Activated naive CD8-positive, alpha-beta T cell treated with anti-CD3 and anti-CD28 coated beads, Interleukin-2, amount 10 ng/mL, durations not matched to agents 7 days and 5 days (primary cell): ENCODE measurements at places on chromosomes 7 and 10. TPM values are rescaled to one million over a fixed set of nuclear protein-coding genes. Genes with fewer than 3 reads are reported as not detected.

- H3K27ac ChIP-seq: no peak overlapping the region
- peaks cover 4% of the 10 kb centered on the region for H3K36me3 ChIP-seq
- H3K4me1 ChIP-seq: peaks cover 8% of the 10 kb centered on the region
Measured at GRCh38 chr10:88121361-88121760, 257.9 kb downstream of the PTEN start.

GRCh38 chr7:110568388-110568787 lies 522.5 kb upstream of the LRRN3 start:
- H3K27me3 ChIP-seq: no peaks in the 10 kb centered on the region
- no peaks in the 10 kb centered on the region for H3K36me3 ChIP-seq
- DNase-seq: no peak
- no peak overlapping the region for H3K27ac ChIP-seq
- no peaks in the 10 kb centered on the region for H3K4me1 ChIP-seq

GRCh38 chr10:106107706-106108105 lies 1056.8 kb downstream of the SORCS1 start:
- no peak overlapping the region for H3K27ac ChIP-seq
- no peaks in the 10 kb centered on the region for H3K36me3 ChIP-seq
- no peaks in the 10 kb centered on the region for H3K4me1 ChIP-seq
- H3K4me3 ChIP-seq: no peak overlapping the region
- DNase-seq: no peak

DNA sequence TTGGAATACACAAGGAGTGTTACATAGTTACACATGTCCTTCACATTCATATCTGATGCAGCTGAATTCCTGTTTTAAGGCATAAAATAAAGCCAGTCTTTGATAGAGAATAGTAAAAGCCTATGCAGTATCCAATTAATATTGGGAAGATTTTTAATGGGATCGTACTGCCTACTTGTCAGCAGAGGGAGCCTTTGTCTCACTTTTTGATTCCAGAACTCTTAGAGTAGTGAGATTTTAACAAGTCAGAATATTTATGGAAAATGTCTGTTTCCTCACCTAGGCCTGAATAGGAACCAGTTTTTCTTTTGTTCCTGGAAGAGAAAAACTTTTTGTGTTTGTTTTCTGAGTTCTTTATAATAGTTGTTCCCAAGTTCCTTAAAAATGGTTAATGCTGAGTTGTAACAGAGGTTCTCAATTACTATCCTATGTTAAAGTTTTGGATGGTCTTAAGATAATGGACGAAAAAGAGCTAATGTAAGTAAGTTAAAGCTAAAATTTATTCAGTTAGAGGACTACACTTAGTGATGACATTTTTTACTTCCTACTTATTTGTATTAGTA lies 114.0 kb downstream of the BBS9 start:
- H3K27me3 ChIP-seq: no peaks in the 10 kb centered on the region
- no peak overlapping the region for H3K27ac ChIP-seq
- no peak for DNase-seq
- H3K4me3 ChIP-seq: no peak overlapping the region
- no peaks in the 10 kb centered on the region for H3K36me3 ChIP-seq

Gene DNAH11
- total RNA-seq: 0.43 TPM

Gene CYP26A1
- total RNA-seq: not detected

DNA sequence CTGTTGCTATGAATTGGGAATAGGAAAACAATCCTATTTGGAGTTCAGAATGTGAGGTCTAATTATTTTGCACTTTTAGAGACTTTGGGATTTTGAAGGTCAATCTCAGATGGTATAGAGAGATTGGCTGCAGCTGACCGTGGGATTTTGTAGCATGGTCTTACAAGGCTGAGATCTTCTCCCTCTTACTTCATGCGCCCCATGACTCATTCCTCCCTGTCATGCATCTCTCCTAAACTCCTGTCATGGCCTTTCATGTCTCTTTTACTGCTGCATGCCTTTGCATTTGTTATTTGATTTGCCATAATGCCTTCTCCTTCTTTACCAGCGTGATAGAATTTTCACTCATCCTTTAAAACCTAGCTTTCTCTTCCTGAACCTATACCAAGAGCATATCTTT lies 133.1 kb downstream of the BBS9 start:
- no peaks in the 10 kb centered on the region for H3K36me3 ChIP-seq
- no peak overlapping the region for H3K27ac ChIP-seq
- no peak overlapping the region for H3K4me3 ChIP-seq
- DNase-seq: no peak
- H3K27me3 ChIP-seq: no peaks in the 10 kb centered on the region

GRCh38 chr10:18401416-18402195 lies 249.8 kb downstream of the NSUN6 start:
- H3K36me3 ChIP-seq: no peaks in the 10 kb centered on the region
- DNase-seq: no peak
- peaks cover 19% of the 10 kb centered on the region for H3K27me3 ChIP-seq
- H3K4me1 ChIP-seq: no peaks in the 10 kb centered on the region
- no peak overlapping the region for H3K27ac ChIP-seq

- H3K27ac ChIP-seq: no peak overlapping the region
- DNase-seq: no peak
- H3K4me3 ChIP-seq: no peak overlapping the region
- peaks cover 21% of the 10 kb centered on the region for H3K4me1 ChIP-seq
- peaks cover 8% of the 10 kb centered on the region for H3K36me3 ChIP-seq
- H3K27me3 ChIP-seq: no peaks in the 10 kb centered on the region
Measured at GRCh38 chr7:157564517-157565177, 227.8 kb downstream of the DNAJB6 start.

- H3K36me3 ChIP-seq: no peaks in the 10 kb centered on the region
- H3K4me3 ChIP-seq: no peak overlapping the region
- peaks cover 2% of the 10 kb centered on the region for H3K27me3 ChIP-seq
Measured at GRCh38 chr7:34320412-34320811, 337.6 kb upstream of the NPSR1 start.

DNA sequence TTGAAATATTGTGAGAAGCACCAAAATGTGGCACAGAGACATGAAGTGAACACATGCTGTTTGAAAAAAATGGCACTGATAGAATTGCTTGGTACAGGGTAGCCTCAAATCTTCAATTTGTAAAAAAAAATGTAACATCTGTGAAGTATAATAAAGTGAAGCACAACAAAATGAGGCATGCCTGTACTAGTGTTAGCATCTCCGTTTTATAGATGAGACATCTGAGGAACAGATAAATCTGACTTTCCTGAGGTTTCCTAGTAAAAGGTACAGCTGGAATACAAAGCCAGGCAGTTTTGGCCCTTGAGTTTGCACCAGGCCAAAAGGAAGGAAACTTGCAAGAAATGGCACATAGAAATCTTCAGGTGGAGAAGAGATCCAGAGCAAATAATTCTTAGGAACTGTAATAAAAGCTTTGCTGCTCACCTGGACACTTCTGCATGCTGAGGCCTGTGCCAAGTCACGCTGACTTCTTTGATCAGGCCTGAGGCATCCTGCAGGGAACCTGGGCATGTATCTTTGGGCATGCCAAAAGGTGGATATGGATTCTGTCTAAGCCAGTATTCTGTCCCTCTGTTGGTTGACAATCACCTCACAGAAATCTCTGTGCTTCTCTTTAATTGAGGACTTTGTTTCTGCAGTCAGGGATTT lies 251.5 kb upstream of the PLPP4 start:
- peaks cover 4% of the 10 kb centered on the region for H3K27me3 ChIP-seq
- no peaks in the 10 kb centered on the region for H3K36me3 ChIP-seq
- no peak overlapping the region for H3K4me3 ChIP-seq

Gene SLC18A3
- total RNA-seq: not detected

Gene LRRN3
- 193 TPM for total RNA-seq

DNA sequence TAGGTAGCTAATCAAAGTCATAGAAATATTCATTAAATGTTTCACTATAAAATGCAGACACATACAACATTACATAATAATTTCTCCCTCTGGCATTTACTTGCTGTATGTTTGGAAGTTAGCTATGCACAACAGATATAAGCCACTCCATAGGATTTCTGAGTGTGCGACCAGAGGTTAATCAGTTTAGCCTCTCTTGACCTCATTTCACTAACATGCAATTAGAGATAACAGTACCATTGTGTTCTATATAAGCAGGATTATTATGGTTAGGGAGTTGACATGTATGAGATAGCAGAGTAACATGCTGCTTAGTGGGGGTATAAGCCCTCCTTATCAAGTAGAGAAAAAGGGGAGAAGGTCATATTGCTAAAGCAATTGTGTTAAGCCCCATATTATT lies 26.4 kb downstream of the GLUD1 start:
- DNase-seq: no peak
- H3K27ac ChIP-seq: no peak overlapping the region
- H3K4me3 ChIP-seq: no peak overlapping the region
- H3K36me3 ChIP-seq: peaks cover 24% of the 10 kb centered on the region

DNA sequence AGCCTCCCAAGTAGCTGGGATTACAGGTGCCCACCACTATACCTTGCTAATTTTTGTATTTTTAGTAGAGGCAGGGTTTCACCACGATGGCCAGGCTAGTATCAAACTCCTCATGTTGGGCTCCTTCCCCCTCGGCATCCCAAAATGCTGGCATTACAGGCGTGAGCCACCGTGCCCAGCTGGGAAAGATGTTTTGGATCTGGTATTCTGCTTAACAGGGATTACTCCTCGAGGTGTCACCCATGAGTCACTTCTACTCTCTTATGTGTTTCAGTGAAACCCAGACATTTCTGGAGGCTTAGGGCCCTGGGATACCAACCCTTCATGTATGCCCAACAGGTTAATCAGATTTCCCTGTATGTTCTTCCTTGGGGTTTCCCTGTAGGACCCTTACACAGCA lies 11.8 kb upstream of the OPN4 start:
- H3K27ac ChIP-seq: no peak overlapping the region
- peaks cover 8% of the 10 kb centered on the region for H3K4me1 ChIP-seq
- DNase-seq: no peak

DNA sequence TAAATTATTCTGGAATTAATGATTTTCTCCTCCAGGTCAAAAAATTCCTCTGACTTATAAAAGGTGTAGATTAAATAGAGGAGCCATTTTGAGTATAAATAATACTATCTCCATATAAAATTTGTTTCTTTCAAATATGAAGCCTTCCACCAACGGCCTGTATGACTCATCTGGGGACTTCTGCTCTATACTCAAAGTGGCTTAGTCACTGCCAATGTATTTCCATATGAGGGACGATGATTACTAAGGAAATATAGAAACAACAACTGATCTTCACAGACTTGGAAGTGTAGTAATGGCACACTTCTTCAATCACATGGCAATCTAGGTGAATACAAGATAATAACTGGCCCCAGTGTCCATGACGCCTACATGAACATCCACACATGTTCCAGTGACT lies 335.6 kb upstream of the HGF start:
- no peaks in the 10 kb centered on the region for H3K36me3 ChIP-seq
- no peaks in the 10 kb centered on the region for H3K4me1 ChIP-seq
- no peak for DNase-seq

Gene CDNF
- 1.0 TPM for total RNA-seq

GRCh38 chr7:120052884-120053382 lies 220.0 kb upstream of the KCND2 start:
- no peak overlapping the region for H3K27ac ChIP-seq
- no peaks in the 10 kb centered on the region for H3K36me3 ChIP-seq
- H3K4me3 ChIP-seq: no peak overlapping the region
- H3K27me3 ChIP-seq: no peaks in the 10 kb centered on the region

GRCh38 chr7:8129318-8129659 lies 132.7 kb downstream of the ICA1 start:
- no peaks in the 10 kb centered on the region for H3K27me3 ChIP-seq
- H3K4me3 ChIP-seq: no peak overlapping the region
- DNase-seq: no peak
- H3K4me1 ChIP-seq: peaks cover 61% of the 10 kb centered on the region

Gene FANK1
- total RNA-seq: 0.69 TPM

DNA sequence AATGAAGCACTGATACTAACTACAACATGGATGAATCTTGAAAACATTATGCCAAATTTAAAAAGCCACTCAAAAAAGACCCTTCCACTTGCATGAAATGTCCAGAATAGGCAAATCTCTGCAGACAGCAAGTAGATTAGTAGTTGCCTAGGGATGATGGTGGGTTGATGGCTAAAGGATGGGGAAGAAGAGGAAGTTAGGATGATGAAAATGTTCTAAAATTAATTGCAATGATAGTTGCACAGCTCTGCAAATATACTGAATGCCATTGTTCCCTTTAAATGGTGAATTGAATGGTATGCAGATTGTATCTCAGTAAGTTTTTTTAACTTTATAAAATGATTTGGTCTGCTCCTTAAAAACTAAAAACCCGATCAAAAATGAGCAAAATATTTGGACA lies 7.3 kb upstream of the LIPA start:
- H3K36me3 ChIP-seq: peaks cover 9% of the 10 kb centered on the region
- no peak overlapping the region for H3K27ac ChIP-seq
- no peak overlapping the region for H3K4me3 ChIP-seq
- no peak for DNase-seq
- peaks cover 6% of the 10 kb centered on the region for H3K4me1 ChIP-seq

DNA sequence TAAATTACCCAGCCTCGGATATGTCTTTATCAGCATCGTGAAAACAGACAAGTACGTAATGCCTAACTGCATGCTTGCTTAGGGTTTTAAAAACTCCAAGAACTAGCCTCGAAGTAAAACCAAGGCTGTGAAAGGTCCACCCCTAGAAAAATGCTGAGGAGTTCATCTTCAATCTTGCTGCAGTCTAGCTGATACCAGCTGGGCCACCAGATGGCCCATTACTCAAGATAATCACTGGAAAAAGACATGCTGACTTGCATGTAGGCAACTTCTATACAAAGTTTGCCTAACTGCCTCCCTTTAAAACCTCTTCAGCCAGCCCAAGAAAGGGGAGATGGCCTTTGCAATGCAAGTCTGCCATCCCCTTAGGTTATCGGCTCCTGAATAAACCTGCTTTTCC lies 614.1 kb downstream of the GALNT17 start:
- no peak for DNase-seq
- no peak overlapping the region for H3K27ac ChIP-seq
- no peaks in the 10 kb centered on the region for H3K36me3 ChIP-seq
- H3K27me3 ChIP-seq: peaks cover 2% of the 10 kb centered on the region
- H3K4me1 ChIP-seq: no peaks in the 10 kb centered on the region

Gene PPP1R3A
- total RNA-seq: not detected

DNA sequence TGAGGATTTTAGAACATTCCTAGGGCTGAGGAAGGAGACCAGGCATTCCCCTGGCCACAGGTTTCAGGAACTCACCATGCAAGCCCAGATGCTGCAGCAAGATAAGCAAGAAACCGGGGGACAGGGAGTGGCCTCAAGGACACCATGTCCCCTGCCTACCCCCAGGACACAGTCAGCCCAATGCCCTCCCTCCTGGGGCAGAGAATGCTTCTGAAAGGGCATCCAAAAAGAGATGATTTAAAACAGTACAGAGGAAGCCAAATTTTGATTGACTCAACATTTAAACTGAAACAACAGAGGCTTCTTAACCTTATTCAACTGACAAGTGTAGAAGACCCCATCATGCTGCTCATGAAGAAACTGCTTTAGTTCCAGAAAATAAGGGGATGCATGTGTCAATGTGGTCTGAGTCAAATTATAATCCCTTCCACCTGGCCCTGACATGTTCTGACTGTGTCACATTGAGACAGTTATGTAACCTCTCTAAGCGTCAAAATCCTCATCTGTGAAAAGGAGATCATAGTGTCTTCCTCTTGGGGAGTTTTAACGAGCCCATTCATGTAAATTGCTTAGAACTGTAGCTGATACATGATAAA lies 60.0 kb downstream of the ICA1 start:
- H3K27ac ChIP-seq: no peak overlapping the region
- H3K4me1 ChIP-seq: peaks cover 25% of the 10 kb centered on the region

Gene PLXNA4
- total RNA-seq: 20.5 TPM

Gene SEC61A2
- 13.2 TPM for total RNA-seq

GRCh38 chr7:13912715-13913278 lies 76.7 kb downstream of the ETV1 start:
- DNase-seq: no peak
- H3K4me1 ChIP-seq: peaks cover 22% of the 10 kb centered on the region
- H3K4me3 ChIP-seq: no peak overlapping the region
- no peaks in the 10 kb centered on the region for H3K27me3 ChIP-seq
- H3K36me3 ChIP-seq: no peaks in the 10 kb centered on the region
- H3K27ac ChIP-seq: no peak overlapping the region

Gene FERD3L
- not detected for total RNA-seq
